HCT116 (cell line): ENCODE measurements at places on chromosomes 6 and 20.

DNA sequence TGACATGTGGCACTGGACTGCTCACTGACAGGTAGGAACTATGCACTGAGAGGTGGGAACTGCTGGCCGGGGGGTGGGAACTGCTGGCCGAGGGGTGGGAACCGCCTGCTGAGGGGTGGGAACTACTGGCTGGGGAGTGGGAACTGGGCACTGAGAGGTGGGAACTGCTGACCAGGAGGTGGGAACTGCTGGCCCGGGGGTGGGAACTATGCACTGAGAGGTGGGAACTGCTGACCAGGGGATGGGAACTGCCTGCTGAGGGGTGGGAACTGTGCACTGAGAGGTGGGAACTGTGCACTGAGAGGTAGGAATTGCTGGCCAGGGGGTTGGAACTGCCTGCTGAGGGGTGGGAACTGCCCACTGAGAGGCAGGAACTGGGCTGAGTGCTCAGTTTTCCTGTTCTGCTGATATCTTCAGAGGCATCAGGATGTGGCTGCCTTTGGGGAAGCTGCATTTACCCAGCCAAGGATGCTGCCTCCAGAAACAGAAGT, 90.2 kb downstream of the THBS2 start:
- no peak for DNase-seq

GRCh38 chr6:48619771-48620170, 508.8 kb upstream of the PTCHD4 start:
- DNase-seq, result no peak

- no peak for DNase-seq
Measured at GRCh38 chr20:50673466-50674137, 17.7 kb downstream of the RIPOR3 start.

DNA sequence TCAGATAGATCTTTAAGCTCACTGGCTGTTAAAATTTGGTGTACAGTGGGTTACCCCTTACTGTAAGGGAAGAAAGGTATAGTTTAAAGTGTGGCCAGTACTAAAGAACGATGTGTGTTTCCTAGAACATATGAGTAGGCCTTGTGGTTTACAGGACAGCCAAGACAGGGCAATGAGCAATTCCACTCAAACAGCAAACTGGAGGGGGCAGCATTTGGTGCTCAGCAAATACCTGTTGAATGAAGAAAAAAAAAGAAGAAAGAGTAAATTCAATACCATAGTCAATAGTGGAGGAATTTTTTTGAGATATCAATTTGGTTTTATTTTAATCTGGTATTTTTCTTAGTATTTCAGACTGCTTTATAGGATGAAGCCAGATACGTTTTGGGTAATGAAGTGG, 3.8 kb upstream of the NCOA5 start:
- DNase-seq, result no peak

DNA sequence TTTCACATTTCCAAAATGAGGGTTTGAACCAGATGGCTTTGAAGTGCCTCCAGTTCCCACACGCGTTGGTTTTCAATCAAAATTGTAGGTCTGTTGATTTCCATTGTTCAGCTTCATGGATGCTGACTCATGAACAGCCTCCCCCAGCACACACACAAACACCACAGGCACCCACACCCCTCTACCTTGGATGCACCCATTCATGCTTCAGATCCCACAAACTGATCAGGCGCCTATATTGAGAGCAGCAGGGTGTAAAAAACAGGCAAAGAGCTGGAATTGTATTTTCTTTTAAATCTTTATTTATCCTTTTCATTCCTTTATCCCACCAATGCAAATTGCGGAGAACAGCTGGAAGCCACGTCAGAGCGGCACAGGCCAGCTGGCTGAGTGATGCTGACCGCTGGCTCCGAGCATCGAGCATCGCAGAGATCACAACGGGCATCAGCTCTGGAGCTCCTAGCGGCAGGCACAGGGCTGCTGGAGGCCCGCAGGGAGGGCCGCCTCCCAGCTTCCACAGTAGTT, 29.3 kb upstream of the TBC1D7 start:
- DNase-seq, result no peak

- no peak for DNase-seq
Measured at GRCh38 chr6:129368076-129368475, 341.9 kb downstream of the ARHGAP18 start.
